ENCODE measurements at places on chromosomes 3 and 15.

GRCh38 chr3:89635137-89635536 is 527.7 kb downstream of the EPHA3 start:
- H3K36me3 ChIP-seq = no peaks in the 10 kb centered on the region
- DNase-seq = no peak
- H3K27me3 ChIP-seq = no peaks in the 10 kb centered on the region

DNA sequence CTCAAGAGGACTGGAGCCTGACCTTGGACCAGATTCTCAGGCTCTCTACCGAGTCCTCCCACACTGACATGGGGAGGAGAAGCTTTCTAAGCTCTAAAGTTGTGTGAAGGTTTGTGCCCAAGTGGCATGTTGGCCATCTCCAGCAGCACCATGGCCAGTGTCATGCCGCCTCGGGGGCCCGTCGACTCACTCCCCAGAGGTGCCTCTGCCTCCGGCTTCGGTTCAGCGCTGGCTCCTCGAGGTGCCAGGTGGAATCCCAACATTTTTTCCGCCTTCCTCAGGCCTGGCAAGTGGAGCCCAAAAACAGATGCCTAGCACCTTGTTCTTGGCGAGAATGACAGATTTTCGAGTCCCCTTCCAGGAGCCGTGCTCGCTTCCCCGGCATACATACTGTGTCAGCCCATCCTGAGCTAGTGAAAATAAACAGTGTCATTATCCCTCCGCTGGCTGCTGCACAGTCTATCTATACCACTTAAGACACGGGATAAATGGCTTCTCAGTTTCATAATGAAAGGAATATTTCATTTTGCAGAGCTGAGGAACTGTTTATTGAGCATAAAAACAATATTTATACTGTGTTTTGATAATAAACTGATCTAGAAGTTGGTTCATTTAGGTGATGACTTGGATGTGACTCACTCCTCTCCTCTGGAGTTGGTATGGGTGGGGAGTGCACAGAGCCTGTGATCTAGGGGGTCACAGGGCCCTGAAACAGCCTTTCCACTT is 328.5 kb upstream of the TLE3 start:
- peaks cover 27% of the 10 kb centered on the region for H3K36me3 ChIP-seq
- peaks cover 34% of the 10 kb centered on the region for H3K4me1 ChIP-seq
- H3K4me3 ChIP-seq = no peak overlapping the region
- no peak overlapping the region for H3K27ac ChIP-seq
- peaks cover 21% of the 10 kb centered on the region for H3K27me3 ChIP-seq
- no peak for DNase-seq

- no peak for DNase-seq
- no peak overlapping the region for H3K4me3 ChIP-seq
- no peak overlapping the region for H3K27ac ChIP-seq
Measured at GRCh38 chr3:68483601-68484000, 448.7 kb downstream of the TAFA4 start.

DNA sequence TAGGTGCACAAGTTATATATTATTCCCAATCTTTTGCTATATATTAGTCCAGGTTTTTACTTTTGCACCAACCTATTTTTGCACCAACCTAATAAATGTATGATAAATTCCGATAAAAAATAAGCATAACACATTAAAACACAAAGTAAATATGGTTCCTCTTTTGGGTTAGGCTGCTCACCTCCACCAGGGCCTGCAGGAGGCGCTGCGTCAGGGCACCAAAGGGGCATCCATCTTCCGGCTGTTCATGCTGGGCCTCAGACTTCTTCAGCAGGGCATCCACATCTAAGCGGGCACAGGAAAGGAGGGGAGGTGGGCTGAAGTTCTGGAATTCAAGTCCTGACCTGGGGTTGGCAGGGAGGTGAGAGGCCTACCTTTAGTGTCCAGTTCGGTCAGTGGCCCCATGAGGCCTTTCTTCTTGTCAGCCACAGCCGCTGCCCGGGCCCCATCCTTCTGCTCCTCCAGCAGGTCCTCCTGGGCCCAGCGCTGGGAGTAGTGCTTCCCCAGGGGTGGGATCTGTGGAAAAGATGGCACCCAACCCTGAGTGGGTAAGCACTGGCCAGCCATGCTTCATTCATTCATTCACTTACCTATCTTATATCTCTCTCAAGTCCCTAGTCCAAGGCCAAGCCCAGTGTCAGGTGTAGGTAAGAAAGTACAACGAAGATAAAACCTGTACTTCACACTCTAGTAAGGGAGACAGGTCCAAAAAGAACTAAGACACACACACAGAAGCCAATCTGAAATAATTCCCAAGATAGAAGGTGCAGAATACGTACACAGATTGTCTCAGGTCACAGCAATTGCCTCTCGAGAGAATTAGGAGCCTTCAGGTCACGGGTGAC is 5.2 kb downstream of the TADA3 start:
- H3K4me3 ChIP-seq = no peak overlapping the region
- H3K36me3 ChIP-seq = peaks cover 62% of the 10 kb centered on the region
- no peaks in the 10 kb centered on the region for H3K27me3 ChIP-seq
- peaks cover 55% of the 10 kb centered on the region for H3K4me1 ChIP-seq

GRCh38 chr15:80404057-80404760 is at the start of gene ARNT2:
Gene ARNT2 (plus strand): TSS chr15:80404382. CDS start chr15:80404516, 134 bp downstream.
- no peak for DNase-seq
- no peak within 1 kb of the TSS for H3K27ac ChIP-seq
- peaks cover 84% of the 10 kb centered on the region for H3K27me3 ChIP-seq
- H3K36me3 ChIP-seq = no peaks in the 10 kb centered on the region

DNA sequence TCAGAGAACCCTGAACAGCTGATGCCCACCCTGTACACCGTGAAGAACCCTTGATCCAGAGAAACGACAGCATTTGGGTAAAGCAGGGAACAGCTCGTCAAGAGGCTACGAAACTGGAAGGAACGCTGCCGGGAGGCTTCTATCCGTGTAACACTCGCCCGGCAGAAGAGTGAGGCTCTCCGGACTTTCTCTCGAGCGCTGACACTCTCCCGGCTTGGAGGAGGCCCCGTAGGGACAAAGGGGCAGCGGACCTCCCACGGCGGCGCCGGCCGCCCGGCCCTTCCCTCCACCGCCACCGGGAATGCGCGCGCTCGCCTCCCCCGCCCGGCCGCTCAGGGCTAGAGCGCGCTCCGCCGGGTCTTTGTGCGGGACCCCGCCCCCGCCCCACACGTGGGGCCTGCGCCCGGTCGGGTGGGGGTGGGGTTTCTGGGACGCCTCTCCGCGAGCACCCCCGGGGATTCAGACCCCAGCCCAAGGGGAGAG is 1.7 kb downstream of the HYAL2 start:
- H3K27ac ChIP-seq = peak overlapping the region; percentile 86
- peaks cover 8% of the 10 kb centered on the region for H3K36me3 ChIP-seq
- H3K4me1 ChIP-seq = peaks cover 47% of the 10 kb centered on the region

GRCh38 chr3:112579697-112580096 is 17.9 kb downstream of the SLC35A5 start:
- peaks cover 26% of the 10 kb centered on the region for H3K36me3 ChIP-seq
- DNase-seq = no peak
- H3K27me3 ChIP-seq = no peaks in the 10 kb centered on the region
- no peak overlapping the region for H3K4me3 ChIP-seq
- H3K27ac ChIP-seq = no peak overlapping the region

DNA sequence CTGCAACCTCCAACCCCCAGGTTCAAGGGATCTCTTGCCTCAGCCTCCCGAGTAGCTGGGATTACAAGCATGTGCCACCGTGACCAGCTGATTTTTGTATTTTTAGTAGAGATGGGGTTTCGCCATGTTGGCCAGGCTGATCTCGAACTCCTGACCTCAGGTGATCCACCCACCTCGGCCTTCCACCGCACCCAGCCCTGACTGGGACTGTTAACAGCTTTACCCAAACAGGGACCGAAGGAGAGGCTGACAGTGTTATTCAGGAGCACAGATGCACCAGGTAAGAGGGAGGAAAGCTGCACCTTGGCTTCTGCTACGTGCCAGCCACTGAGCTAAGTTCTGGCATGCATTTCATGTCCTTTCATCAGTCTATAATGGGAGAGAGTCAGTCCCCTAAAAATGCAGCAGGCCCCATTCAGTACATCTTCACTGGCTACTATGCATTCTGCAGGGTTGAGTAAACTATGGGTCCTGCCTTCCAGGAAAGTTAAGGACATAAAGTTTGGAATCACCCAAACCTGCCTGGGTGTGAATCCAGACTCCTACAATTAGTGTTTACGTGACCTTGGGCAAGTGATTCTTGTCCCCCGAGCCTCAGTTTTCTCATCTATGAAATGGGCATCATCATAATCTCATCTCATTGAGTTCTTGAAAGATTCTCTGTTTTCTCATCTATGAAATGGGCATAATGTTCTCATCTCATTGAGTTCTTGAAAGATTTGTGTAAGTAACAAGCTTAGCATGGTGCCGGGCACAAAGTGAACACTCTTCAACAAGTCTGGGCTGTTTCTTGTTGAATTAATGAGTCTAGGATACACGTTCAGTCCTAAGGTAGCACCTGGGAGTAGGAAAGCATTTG is 82.2 kb downstream of the CPN2 start:
- peak; percentile 6 for DNase-seq
- H3K4me3 ChIP-seq = no peak overlapping the region
- H3K27me3 ChIP-seq = peaks cover 66% of the 10 kb centered on the region
- H3K27ac ChIP-seq = no peak overlapping the region

GRCh38 chr3:47365213-47366153 is 15.3 kb upstream of the PTPN23 start:
- no peak overlapping the region for H3K27ac ChIP-seq
- no peak for DNase-seq
- peaks cover 12% of the 10 kb centered on the region for H3K4me1 ChIP-seq
- H3K27me3 ChIP-seq = peaks cover 17% of the 10 kb centered on the region
- peaks cover 6% of the 10 kb centered on the region for H3K36me3 ChIP-seq

- H3K4me1 ChIP-seq = no peaks in the 10 kb centered on the region
- no peak overlapping the region for H3K27ac ChIP-seq
- DNase-seq = no peak
Measured at GRCh38 chr3:120487191-120487650, 36.4 kb upstream of the FSTL1 start.

GRCh38 chr3:123632161-123632655 is 47.4 kb upstream of the HACD2 start:
- no peaks in the 10 kb centered on the region for H3K36me3 ChIP-seq
- no peaks in the 10 kb centered on the region for H3K4me1 ChIP-seq
- H3K4me3 ChIP-seq = no peak overlapping the region
- peaks cover 7% of the 10 kb centered on the region for H3K27me3 ChIP-seq
- H3K27ac ChIP-seq = no peak overlapping the region

- no peak overlapping the region for H3K4me3 ChIP-seq
- DNase-seq = no peak
- H3K27ac ChIP-seq = no peak overlapping the region
- peaks cover 25% of the 10 kb centered on the region for H3K4me1 ChIP-seq
- H3K36me3 ChIP-seq = peaks cover 40% of the 10 kb centered on the region
Measured at GRCh38 chr3:123587401-123587800, 2.5 kb upstream of the HACD2 start.

DNA sequence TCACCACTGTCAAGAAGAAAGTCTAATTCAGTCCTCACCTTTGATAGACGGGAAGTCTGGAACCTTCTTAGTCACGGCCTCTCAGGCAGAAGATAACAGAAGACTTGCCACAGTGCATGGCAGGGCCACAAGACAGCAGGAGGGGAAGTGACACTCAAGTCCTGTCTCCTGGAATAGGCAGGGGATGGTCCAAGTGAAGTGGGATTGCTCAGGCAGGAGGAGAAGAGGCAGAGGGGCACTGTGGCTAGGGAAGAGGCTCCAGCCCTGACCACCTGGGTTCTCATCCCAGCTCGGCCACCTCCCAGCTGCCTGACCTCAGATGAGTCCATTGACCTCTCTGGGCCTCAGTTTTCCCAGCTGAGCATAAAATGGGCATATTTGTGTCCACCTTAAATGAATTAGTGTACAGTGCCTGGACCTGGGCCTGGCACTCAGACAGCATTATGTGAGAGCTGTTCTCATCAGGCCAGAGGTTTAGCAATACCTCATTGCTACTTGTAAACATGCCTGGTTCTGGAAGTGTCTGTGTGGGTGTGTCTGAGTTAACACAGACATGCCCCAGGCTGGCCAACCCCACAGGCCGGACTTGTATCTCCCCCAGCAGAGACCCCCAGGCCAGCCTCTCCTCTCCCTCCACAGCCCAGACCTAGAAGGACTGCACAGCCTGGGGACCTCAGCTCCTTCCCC is 11.5 kb upstream of the PCSK6 start:
- DNase-seq = no peak
- peaks cover 44% of the 10 kb centered on the region for H3K4me1 ChIP-seq
- H3K4me3 ChIP-seq = no peak overlapping the region
